Activated CD8-positive, alpha-beta memory T cell treated with anti-CD3 and anti-CD28 coated beads, Interleukin-2, amount 10 ng/mL, durations not matched to agents 7 days and 5 days (primary cell): ENCODE measurements at places on chromosomes 13 and 19. TPM values are rescaled to one million over a fixed set of nuclear protein-coding genes. Genes with fewer than 3 reads are reported as not detected.
A peak's percentile ranks its signal among the peaks of the same experiment; 100 is the strongest.

The ZNF708 gene
- total RNA-seq: 13.9 TPM

The TSKS gene
- 0.47 TPM for total RNA-seq

The GJA3 gene
- 0.75 TPM for total RNA-seq

The CRB3 gene
- total RNA-seq: 0.45 TPM

The ZNF426 gene
- total RNA-seq: 12.7 TPM

The IGFL1 gene
- total RNA-seq: not detected

The SIGLEC12 gene
- total RNA-seq: 0.98 TPM

- peaks cover 1% of the 10 kb centered on the region for H3K4me1 ChIP-seq
- DNase-seq: no peak
- H3K36me3 ChIP-seq: peaks cover 8% of the 10 kb centered on the region
- H3K27me3 ChIP-seq: no peaks in the 10 kb centered on the region
- no peak overlapping the region for H3K4me3 ChIP-seq
These were observed 184.2 kb downstream of the ABCC4 start for GRCh38 chr13:95117092-95117491.

DNA sequence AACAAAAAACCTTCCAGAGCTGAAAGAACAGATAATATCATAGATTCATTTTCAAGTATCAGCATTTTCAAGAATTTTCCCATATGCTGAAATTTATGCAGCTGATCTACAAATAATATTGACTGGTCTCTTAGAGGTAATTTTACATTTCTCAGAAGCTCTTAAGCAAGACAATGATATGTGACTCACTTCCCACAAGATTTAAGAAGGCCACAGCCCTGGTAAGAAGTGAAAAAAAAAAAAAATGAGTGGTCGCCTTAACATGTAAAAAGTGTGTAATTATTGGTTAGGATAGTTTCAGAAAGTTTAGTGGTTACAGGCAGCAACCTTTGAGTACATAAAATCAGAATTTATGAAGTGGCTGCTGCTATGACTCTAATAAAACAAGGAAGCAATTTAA, 54.5 kb downstream of the NUFIP1 start:
- peaks cover 13% of the 10 kb centered on the region for H3K4me1 ChIP-seq
- peak overlapping the region; percentile 41 for H3K27ac ChIP-seq
- H3K4me3 ChIP-seq: no peak overlapping the region
- peaks cover 16% of the 10 kb centered on the region for H3K27me3 ChIP-seq
- H3K36me3 ChIP-seq: peaks cover 3% of the 10 kb centered on the region
- no peak for DNase-seq

- H3K27me3 ChIP-seq: no peaks in the 10 kb centered on the region
- peaks cover 39% of the 10 kb centered on the region for H3K4me1 ChIP-seq
- H3K36me3 ChIP-seq: peaks cover 1% of the 10 kb centered on the region
- H3K27ac ChIP-seq: peak overlapping the region; percentile 92
- H3K4me3 ChIP-seq: peak overlapping the region; percentile 83
- DNase-seq: no peak
These were observed 1.1 kb upstream of the ZNF444 start for GRCh38 chr19:56139847-56140582.

DNA sequence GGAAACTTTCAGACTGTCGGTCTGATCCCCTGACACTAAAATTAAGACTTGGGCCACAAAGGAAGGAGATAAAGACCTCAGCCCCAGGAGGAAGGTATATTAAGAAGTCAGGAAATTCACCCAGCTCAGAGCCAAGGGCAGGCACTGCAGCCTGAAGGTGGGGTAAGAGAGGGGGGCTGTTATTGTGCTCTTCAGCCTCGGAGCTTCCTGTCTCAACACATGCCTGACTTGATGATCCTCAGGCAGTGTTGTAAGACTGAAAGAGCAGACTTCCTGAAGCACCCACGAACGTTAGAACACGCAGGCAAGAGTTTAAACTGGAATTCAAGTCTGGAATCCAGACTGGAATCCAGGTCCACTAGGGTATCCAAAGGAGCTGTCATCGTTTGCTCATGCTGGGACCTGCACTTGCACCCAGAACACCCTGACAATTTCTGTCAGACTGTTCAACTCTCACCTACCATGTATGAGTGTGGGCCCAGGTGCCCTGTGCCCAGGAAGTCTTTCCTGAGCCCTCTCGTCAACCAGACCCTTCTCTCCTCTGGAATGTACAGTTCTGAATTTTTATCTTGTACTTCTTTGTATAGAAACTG, 10.7 kb upstream of the FLT1 start:
- no peak for DNase-seq
- H3K4me1 ChIP-seq: peaks cover 5% of the 10 kb centered on the region
- H3K27ac ChIP-seq: no peak overlapping the region
- H3K36me3 ChIP-seq: no peaks in the 10 kb centered on the region
- no peak overlapping the region for H3K4me3 ChIP-seq

- H3K36me3 ChIP-seq: no peaks in the 10 kb centered on the region
- H3K4me1 ChIP-seq: no peaks in the 10 kb centered on the region
- no peak overlapping the region for H3K4me3 ChIP-seq
These were observed 57.3 kb upstream of the TNFRSF19 start for GRCh38 chr13:23512762-23513395.

DNA sequence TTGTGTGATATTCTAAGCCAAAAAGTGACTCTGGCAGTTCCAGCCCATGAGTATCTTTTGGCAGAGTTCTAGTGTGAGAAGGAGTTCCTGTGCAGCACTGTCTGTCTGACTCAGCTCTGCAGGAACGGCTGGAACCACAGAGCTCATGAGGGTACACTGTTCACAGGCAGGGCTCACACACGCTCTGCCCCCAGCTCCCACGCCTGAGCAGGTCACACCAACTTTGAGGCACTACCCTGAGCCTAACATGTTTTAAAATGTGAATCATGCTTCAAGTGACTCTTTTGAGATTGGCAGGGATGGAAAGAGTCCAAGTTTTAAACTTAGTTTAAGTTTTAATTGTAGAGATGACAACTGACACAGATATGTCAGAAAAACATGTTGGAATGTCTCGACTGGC, 1203.3 kb downstream of the UQCRFS1 start:
- no peak overlapping the region for H3K27ac ChIP-seq
- no peaks in the 10 kb centered on the region for H3K27me3 ChIP-seq
- H3K36me3 ChIP-seq: no peaks in the 10 kb centered on the region
- no peaks in the 10 kb centered on the region for H3K4me1 ChIP-seq
- no peak for DNase-seq

- no peaks in the 10 kb centered on the region for H3K27me3 ChIP-seq
- H3K27ac ChIP-seq: no peak overlapping the region
- DNase-seq: no peak
- no peak overlapping the region for H3K4me3 ChIP-seq
- no peaks in the 10 kb centered on the region for H3K36me3 ChIP-seq
These were observed 547.7 kb upstream of the KLF12 start for GRCh38 chr13:74681891-74682290.

GRCh38 chr19:48123907-48124651, 13.5 kb upstream of the PLA2G4C start:
- H3K36me3 ChIP-seq: peaks cover 68% of the 10 kb centered on the region
- peak; percentile 52 for DNase-seq
- H3K27ac ChIP-seq: peak overlapping the region; percentile 24
- no peak overlapping the region for H3K4me3 ChIP-seq
